ENCODE measurements at places on chromosomes 6 and 20.

DNA sequence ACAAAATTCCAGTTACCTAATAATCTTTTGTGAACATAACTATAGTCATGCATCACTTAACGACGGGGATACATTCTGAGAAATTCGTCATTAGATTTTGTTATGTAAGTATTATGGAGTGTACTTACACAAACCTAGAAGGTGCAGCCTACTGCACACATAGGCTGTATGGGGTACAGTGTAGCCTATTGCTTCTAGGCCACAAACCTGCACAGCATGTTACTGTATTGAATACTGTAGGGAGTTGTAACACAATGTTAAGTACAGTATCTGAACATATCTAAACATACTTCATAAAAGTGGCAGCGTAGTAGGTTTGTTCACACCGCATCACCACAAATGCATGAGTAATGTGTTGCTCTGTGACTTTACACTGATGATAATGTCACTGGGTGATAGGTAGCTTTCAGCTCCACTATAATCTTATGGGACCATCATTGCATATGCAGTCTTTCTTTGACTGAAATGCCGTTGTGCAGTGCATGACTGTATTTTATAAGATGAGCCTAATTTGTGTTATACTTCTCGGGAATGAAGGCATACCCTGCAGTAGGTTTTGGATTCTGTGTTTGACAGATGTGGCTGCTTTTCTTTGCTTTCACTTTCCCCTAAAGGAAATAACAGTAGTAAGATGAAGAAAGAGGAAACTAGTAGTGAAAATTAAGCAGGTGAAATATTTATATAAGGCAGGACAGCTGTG lies 365.6 kb downstream of the FARS2 start:
- peaks cover 31% of the 10 kb centered on the region for H3K4me1 ChIP-seq
- no peaks in the 10 kb centered on the region for H3K27me3 ChIP-seq
- H3K36me3 ChIP-seq: peaks cover 2% of the 10 kb centered on the region
- DNase-seq: no peak

DNA sequence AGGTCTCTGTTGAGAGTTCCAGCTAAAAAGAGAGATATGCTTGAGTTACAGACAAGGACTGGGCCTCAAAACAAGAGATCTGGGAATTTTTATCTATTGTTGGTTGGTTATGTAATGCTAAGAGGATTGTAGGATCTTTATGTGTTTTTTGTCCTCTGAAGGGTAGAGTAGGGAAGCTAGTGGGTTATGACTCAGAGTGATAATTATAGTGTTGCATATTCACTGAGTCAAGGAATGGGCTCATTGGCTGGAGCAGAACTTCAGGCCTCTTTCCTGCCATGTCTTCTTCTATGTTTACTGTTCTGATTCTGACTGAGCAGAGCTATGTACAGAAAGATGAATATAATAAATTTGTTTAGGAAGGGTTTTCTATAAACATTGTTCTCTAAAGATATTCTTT lies 66.1 kb upstream of the NOX3 start:
- H3K4me1 ChIP-seq: no peaks in the 10 kb centered on the region
- no peak overlapping the region for H3K27ac ChIP-seq

DNA sequence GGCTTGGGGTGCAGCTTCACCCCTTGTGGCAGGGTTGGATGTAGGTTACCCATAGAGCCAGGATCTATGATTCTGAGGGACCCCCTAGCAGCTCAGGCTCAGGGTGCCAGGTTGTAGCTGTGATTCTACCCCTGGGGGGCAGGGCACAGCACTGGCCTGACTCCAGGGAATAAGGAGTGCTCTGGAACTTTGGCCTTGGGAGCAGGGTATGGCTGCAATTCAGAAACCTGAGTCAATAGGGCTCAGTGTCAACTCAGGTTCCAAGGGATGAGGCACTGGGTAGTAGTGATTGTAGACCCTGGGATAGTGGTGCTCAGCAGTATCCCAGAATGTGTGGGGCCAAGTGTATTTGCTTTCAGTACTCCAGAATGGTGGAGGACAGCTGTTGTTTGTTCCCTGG lies 8.6 kb downstream of the FHL5 start:
- H3K4me3 ChIP-seq: no peak overlapping the region
- H3K36me3 ChIP-seq: peaks cover 2% of the 10 kb centered on the region
- DNase-seq: no peak
- no peak overlapping the region for H3K27ac ChIP-seq
- H3K27me3 ChIP-seq: peaks cover 16% of the 10 kb centered on the region

- H3K27ac ChIP-seq: no peak overlapping the region
- H3K36me3 ChIP-seq: no peaks in the 10 kb centered on the region
- no peaks in the 10 kb centered on the region for H3K4me1 ChIP-seq
- no peak overlapping the region for H3K4me3 ChIP-seq
Observed at GRCh38 chr6:100289285-100289684, 175.4 kb downstream of the SIM1 start.

DNA sequence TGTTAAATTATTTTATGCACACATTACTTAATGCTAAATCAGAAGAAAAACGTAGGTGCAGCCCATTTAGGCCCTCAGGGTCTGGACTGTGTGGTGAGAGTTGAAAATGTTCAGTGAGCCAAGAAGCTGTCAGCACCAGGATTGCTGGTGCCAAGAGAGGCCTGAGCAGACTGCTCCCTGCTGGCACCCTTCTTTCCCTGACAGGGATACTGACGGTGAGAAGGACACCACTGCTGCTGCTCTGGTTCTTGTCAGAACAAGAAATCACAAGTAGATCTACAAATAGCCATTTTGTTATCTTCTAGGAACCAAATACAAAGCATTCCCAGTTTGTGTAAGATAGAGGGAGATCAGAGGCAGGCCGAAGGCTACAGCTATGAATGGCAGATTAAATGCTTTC lies 48.7 kb upstream of the CRISP1 start:
- no peaks in the 10 kb centered on the region for H3K27me3 ChIP-seq
- no peaks in the 10 kb centered on the region for H3K4me1 ChIP-seq
- no peak overlapping the region for H3K4me3 ChIP-seq
- no peaks in the 10 kb centered on the region for H3K36me3 ChIP-seq
- no peak overlapping the region for H3K27ac ChIP-seq

GRCh38 chr6:4930025-4930691 lies 73.7 kb downstream of the RPP40 start:
- H3K4me3 ChIP-seq: no peak overlapping the region
- no peak for DNase-seq
- H3K4me1 ChIP-seq: peaks cover 25% of the 10 kb centered on the region
- peaks cover 6% of the 10 kb centered on the region for H3K36me3 ChIP-seq
- H3K27me3 ChIP-seq: no peaks in the 10 kb centered on the region

DNA sequence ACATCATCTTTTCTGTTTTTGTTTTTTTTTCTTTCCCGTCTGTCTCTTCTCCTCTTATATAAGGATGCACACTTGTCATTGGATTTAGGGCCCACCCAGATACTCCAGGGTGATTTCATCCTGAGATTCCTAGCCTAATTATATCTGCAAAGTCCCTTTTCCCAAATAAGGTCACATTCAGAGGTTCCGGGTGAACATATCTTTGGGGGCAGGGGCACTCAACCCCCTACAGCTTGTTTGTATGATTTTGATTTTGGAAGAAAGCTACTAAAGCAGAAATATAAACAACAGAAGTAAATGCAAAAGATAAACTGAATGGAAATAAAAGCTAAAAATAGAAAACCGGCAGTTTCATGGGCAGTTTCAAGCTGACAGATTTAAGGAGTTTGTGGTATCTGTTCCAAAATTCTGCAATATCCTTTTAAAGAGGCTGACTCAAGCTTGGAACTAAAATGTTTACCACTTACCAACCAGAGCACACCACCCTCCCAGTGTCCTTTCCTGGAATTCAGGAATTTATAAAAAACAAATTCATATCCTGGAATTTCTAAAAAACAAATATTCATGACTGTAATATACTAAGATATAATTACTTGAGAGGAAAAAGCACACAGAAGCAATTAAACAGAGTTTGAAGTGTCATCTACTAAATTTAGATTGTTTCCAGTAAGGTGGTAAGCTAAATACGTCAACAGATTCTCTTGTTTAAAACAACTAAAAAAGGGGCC lies 100.0 kb upstream of the CARMIL1 start:
- H3K4me1 ChIP-seq: peaks cover 4% of the 10 kb centered on the region
- no peaks in the 10 kb centered on the region for H3K36me3 ChIP-seq
- H3K4me3 ChIP-seq: no peak overlapping the region
- no peak overlapping the region for H3K27ac ChIP-seq

- peak overlapping the region; percentile 99 for H3K4me3 ChIP-seq
- no peaks in the 10 kb centered on the region for H3K27me3 ChIP-seq
- no peak for DNase-seq
- H3K27ac ChIP-seq: peak overlapping the region; percentile 98
- peaks cover 20% of the 10 kb centered on the region for H3K36me3 ChIP-seq
Observed at GRCh38 chr20:44969300-44969894, 3.1 kb downstream of the STK4 start.

DNA sequence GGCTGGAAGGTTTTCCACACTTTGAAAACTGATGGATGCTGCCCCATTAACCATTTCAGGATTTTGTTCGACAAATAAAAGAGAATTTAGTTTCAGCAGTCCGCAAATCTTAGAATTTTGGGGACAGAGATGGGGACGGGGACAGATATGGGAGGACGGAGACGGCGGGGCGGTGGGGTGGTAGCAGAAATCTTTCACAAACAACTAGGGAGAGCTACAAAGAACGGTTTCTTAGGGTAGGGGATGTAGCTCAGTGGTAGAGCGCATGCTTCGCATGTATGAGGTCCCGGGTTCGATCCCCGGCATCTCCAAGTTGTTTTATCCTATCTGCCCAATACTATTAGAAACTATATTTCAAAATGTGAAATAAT lies 15.1 kb downstream of the HMGN4 start:
- no peak overlapping the region for H3K4me3 ChIP-seq
- no peak overlapping the region for H3K27ac ChIP-seq
- no peaks in the 10 kb centered on the region for H3K36me3 ChIP-seq
- peak; percentile 32 for DNase-seq

DNA sequence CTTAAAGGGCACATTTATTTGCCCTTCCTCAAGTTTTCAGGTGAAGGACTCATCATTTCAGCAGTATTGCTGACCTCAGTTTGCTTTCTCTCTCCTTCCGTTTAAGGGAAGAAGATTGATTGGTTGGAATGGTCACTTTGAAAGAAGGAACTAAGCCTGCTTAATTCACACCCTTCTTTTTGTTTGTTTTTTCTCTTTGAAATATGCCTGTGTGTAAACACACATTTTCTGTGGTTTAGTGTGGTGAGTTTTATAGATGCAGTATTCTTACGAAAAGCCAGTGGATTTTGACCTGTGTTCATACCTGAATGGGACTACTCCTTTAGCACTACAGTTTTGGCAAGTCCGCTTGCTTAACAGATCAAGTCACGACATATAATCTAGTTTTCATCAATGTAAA lies 548.8 kb upstream of the EPHA7 start:
- no peak for DNase-seq
- H3K27ac ChIP-seq: no peak overlapping the region
- H3K4me3 ChIP-seq: no peak overlapping the region
- no peaks in the 10 kb centered on the region for H3K36me3 ChIP-seq
- no peaks in the 10 kb centered on the region for H3K27me3 ChIP-seq

GRCh38 chr6:81894788-81895271 lies 142.3 kb upstream of the TENT5A start:
- H3K36me3 ChIP-seq: no peaks in the 10 kb centered on the region
- no peaks in the 10 kb centered on the region for H3K4me1 ChIP-seq
- DNase-seq: no peak
- no peak overlapping the region for H3K4me3 ChIP-seq

DNA sequence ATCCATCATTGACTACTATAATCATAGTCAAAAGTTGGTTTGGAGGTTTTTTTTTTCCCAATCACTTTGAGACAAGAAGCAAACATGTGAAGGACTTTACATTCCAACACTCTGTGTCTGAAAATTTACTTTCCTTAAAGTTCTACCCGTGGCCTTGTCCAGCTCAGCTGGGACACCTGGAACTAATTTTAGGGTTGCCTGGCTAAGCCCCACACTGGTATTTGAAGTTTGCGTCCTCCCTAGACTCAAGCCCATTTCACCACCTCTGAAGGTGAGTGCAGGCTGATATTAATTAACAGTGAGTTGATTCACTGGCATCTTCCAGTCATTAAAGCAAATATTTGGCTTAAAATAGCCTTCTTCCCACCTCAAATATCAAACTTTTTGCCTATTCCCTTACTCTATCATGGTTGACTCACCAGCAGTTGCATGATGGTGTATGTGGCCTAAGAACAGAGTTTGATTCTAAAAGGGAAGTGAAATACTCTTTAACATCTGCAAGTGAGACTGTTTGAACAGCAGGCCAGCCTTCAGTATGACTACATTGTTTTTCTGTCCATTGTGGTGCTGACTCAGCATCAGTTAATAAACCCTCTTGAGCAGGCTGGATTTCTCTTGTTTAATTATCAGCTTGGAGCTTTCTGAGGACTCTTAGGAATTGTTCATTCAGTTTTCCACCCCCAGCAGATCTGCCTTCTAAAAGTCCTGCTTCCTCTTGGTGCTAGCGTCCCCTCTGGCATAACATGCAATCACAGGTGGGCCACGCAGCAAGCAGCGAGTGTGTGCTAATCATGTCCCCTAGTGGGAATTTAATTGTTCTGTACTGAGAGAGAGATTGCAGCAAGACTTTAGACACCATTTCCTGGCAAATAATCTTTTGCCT lies 1.8 kb upstream of the PRDM1 start:
- no peaks in the 10 kb centered on the region for H3K27me3 ChIP-seq
- H3K4me3 ChIP-seq: peak overlapping the region; percentile 71
- DNase-seq: no peak

- peaks cover 19% of the 10 kb centered on the region for H3K4me1 ChIP-seq
- H3K27ac ChIP-seq: peak overlapping the region; percentile 59
- H3K4me3 ChIP-seq: no peak overlapping the region
- H3K36me3 ChIP-seq: peaks cover 10% of the 10 kb centered on the region
Observed at GRCh38 chr6:106612671-106613416, 16.5 kb downstream of the RTN4IP1 start.

- no peak overlapping the region for H3K4me3 ChIP-seq
- H3K36me3 ChIP-seq: peaks cover 6% of the 10 kb centered on the region
- H3K27me3 ChIP-seq: peaks cover 50% of the 10 kb centered on the region
- no peak overlapping the region for H3K27ac ChIP-seq
Observed at GRCh38 chr6:43708860-43709653, 21.5 kb upstream of the MRPS18A start.

DNA sequence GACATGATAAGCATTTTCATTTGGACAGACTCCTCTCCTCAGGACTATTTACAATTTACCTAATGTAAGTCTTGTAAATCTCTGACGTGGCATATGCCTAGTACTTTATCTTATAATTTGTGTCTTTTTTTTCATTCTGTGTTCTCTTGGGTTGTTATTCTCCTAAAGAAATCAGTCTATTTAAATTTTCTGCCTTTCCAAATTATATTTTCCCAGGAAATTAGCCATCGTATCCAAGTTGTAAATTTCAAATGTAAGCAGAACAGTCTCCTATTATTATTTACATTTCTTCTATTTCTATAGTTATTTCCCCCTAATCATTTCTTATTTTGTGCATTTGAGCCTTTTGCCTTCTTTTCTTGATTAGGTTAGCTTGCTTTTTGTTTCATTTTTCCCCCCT lies 17.5 kb upstream of the BCAS4 start:
- H3K27me3 ChIP-seq: peaks cover 10% of the 10 kb centered on the region
- no peak overlapping the region for H3K4me3 ChIP-seq
- H3K27ac ChIP-seq: no peak overlapping the region
- DNase-seq: no peak
- H3K36me3 ChIP-seq: no peaks in the 10 kb centered on the region

Measured in T-helper 17 cell (primary cell).